Left cardiac atrium (tissue), 4 donors: ENCODE measurements at places on chromosomes 12 and 14. TPM values are rescaled to one million over a fixed set of nuclear protein-coding genes. Genes with fewer than 3 reads are reported as not detected.

Gene KCNK10
- not detected for total RNA-seq

Gene ESPL1
- total RNA-seq = 1.3 TPM

Gene SERPINA6
- not detected for total RNA-seq

Gene DHRS4
- 20.5 TPM for total RNA-seq

Gene SLC6A12
- total RNA-seq = 0.65 TPM

Gene TAS2R30
- 0.97 TPM for total RNA-seq

Gene DHRS2
- not detected for total RNA-seq

Gene KRT6B
- total RNA-seq = not detected

Gene GNB3
- total RNA-seq = 5.8 TPM

Gene SMOC1
- 14.9 TPM for total RNA-seq

Gene CORO1C
- 109 TPM for total RNA-seq

Gene TTC9
- total RNA-seq = 1.2 TPM

Gene ATF1
- total RNA-seq = 23.2 TPM

Gene RTN1
- total RNA-seq = 3.0 TPM

Gene KRT71
- not detected for total RNA-seq

Gene LMBR1L
- total RNA-seq = 46.0 TPM

Gene CDH24
- total RNA-seq = 1.6 TPM

Gene MEG3
- total RNA-seq = 26.3 TPM

Gene BICDL1
- total RNA-seq = 12.6 TPM

Gene PMCH
- total RNA-seq = not detected

Gene SPTB
- 63.6 TPM for total RNA-seq

Gene CBLN3
- 2.5 TPM for total RNA-seq

Gene NUAK1
- 20.4 TPM for total RNA-seq

Gene ZCCHC8
- total RNA-seq = 10.9 TPM

Gene CHGA
- not detected for total RNA-seq

Gene AKAP6
- 111 TPM for total RNA-seq

Gene LBHD2
- 0.47 TPM for total RNA-seq

Gene SLCO1B1
- total RNA-seq = not detected

Gene RIPK3
- 6.7 TPM for total RNA-seq

Gene ZNF740
- total RNA-seq = 19.0 TPM

Gene OR4M1
- not detected for total RNA-seq

Gene ASCL1
- total RNA-seq = not detected

Gene KRT83
- total RNA-seq = not detected

Gene CLEC1A
- total RNA-seq = 3.9 TPM

Gene ANKRD9
- 160 TPM for total RNA-seq

Gene ST8SIA1
- total RNA-seq = 3.0 TPM

Gene C14orf132
- total RNA-seq = 2.9 TPM

Gene PTGER2
- total RNA-seq = 2.4 TPM

Gene LYZ
- total RNA-seq = 80.0 TPM

Gene P2RX2
- not detected for total RNA-seq
